ENCODE measurements at places on chromosomes 1 and 21. TPM values are rescaled to one million over a fixed set of nuclear protein-coding genes. Genes with fewer than 3 reads are reported as not detected.
A peak's percentile ranks its signal among the peaks of the same experiment; 100 is the strongest.

Gene EPB41
- total RNA-seq: 16.7 TPM

GRCh38 chr1:47830641-47831333, 166.4 kb downstream of the TRABD2B start:
- no peak for ATAC-seq

DNA sequence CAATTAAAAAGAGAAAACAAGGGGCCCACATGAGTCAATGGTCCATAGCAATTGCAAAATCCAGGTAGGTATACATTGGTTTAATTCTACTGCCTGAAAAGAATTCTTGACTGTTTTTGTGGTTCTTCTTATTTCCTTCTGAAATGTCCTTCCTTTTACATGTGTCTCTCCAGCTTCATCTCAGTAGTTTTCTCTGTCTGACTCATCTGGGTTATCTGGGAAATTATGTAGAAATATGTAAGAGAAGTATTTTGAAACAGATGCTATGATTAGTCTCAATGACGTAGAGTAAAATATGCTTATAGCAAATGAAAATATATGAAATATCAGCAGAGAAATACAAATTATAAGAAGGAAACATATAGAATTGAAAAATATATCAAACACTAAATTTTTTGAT, 953.2 kb downstream of the BRINP3 start:
- no peak for ATAC-seq

Gene CAMK1G
- 0.19 TPM for total RNA-seq

Gene ZFP69B
- total RNA-seq: 1.4 TPM

- ATAC-seq: no peak
Observed at GRCh38 chr21:19501115-19501514, 1097.5 kb upstream of the TMPRSS15 start.

- no peak for ATAC-seq
Observed at GRCh38 chr21:34537838-34538237, 25.8 kb upstream of the KCNE1 start.

Gene OR2T35
- not detected for total RNA-seq

GRCh38 chr21:25456672-25457071, 150.6 kb downstream of the MRPL39 start:
- no peak for ATAC-seq

DNA sequence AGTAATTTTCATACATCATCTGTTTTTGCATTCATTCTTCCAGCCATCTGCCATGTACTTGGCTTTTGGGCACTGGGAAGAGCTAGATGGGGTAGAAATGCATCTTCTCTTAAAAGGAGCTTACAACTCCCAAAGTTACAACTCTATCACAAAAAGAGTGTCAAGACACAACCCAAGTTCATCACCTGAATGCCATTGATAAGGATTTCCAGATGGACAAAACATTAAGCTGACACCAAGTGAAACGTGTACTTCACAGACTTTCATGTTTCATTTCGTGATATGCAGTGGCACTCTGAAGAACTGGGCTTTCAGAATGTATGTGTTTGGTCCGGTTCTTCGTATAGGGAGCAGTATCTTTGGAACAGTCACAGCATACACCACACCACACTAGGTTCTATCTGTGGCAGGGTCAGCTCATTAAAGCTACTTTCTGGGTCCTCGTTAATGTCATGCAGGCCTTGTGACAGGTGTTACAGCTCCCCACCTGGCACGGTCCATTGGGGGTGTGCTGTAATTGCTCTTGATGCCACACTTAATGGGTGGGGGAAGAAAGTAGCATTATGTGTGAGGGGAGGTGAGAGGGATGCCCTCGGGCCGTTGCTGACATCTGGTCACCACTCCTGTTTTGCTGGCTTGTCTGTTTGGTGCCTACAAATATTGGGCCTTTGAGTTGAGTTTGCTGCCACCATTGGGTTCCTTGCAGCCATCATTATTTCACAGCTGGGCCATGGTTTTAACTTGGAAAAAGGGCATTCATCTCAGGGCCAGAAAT, 164.9 kb downstream of the NFIA start:
- ATAC-seq: no peak

DNA sequence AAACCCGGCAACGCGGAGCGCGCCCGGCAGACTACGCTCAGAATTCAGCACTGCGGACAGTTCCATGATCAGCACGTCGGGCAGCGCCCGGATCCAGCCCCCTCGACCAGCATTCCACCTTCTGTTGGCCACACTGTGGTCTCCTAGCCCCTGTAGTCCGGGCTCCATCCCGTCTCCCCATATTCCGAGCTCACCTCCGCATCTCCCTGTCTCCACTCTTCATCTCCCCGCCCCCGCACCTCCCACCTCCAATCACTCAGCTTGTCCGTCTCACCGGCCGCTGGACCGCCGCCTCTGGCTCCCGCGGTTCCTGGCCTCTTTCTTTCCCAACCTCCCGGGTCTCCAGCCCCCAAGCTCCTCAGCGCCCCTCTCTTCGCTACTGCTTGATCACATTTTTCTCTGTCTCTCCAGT, 500 bp downstream of the EPHA10 start:
- ATAC-seq: no peak

DNA sequence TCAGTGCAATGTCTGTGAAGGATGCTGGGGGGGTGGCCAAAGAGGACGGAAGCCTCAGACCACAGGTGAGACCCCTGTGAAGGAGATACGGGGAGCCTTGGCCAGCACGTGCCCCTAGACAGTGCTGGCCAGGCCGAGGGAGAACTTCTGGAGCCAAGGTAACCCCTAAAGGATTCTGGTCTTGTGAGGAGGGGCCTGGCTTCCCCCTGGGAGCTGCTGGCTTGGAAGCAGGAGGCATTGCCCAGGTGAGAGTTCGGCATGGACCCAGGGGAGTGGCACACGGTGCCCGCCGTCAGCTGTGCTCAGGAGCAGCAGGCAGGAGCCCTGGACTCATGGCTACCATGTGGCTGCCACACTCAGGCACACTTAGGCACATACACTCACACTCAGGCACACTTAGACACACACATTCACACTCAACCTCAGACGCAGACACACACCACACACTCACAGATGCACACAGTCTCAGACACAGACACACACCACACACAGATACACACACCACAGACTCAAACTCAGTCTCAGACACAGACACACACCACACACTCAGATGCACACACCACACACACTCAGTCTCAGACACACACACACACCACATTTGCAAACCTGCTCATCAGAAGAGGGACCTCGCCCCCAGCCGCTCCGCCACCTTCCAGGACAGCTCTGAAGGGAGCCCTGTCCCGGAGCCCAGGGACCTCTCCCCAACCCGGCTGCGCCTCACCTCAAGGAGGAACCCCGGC, 1.1 kb upstream of the COL6A2 start:
- ATAC-seq: no peak

Gene C1orf87
- 0.54 TPM for total RNA-seq

GRCh38 chr1:1033731-1034438, 14.0 kb downstream of the AGRN start:
- ATAC-seq: no peak

Gene ATP1A2
- total RNA-seq: 157 TPM

- ATAC-seq: no peak
Observed at GRCh38 chr1:209473025-209473424, 110.5 kb upstream of the CAMK1G start.

DNA sequence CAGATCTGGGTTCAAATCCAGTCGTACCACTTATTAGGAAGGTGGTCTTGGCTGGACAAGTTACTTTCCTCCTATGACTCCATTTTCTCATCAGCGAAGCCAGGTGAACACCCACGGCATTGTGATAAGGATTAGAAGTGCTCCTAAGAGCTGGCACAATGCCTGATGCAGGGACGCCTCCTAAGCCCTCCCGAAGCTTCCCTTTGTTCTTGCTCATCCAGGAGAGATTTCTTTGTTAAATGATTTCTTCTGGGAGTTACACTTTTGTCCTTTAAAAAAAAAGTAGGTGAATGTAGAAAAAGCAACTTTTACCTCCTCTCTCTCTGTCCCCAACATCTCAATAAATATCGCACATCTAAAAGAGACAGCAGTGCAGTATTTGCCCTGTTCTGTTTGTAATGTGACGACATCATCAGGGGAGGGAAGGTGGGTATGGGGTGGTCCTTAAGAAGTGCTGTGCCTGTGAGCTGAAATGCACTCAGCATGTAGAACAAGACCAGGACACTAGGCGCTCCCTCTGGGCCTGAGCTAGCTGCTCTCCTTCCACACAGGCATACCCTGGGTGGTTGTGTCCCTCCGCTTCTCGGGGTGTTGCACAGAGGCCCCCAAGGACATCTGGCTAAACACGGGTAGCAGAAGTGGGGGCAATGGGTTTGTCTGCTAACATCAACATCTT, 43.9 kb downstream of the SUSD4 start:
- no peak for ATAC-seq

- ATAC-seq: no peak
Observed at GRCh38 chr1:61754545-61754944, 12.3 kb downstream of the PATJ start.

GRCh38 chr1:175537571-175537970, 205.8 kb downstream of the TNR start:
- ATAC-seq: no peak

DNA sequence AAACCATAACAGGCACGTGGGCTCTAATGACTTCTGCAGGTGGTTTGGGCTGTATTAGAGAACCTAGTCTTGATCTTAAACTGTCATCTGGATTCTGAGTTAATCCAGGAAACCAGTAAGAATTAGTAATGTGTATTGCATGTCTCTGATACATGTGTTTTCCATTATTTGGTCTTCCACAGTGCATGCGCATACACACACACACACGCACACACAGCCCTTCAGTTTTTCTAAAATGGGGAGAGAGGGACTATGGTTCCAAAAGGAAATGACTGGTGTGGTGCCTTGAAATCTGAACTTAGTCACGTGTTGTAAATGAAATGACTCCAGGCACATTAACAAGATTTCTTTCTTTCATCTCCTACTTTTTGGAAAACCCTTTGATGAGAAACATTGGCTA, 67.6 kb downstream of the OLFML2B start:
- ATAC-seq: no peak

Gene EDN2
- total RNA-seq: 0.50 TPM

DNA sequence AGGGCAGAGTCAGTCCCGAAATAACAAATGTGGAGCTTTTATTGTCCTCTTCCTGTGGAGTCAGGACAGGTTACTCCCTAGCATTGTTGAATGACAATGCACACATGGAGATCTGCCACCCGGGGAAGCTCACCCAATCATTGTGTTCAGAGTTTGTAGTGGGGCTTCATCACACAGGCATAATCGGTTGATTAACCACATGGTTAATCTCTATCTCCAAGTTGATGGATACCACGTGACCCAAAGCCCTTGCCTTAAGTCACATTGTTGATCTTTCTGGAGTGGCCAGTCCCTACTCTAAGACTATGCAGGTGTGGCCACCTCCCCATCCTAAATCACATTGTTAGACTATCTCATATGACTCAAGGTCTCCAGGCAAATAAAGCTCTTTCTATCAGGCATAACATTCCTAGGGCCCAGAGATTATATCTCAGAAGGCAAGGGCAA, 2.6 kb upstream of the C1orf141 start:
- ATAC-seq: no peak

- ATAC-seq: no peak
Observed at GRCh38 chr1:200740571-200741208, 2.0 kb downstream of the CAMSAP2 start.

- ATAC-seq: no peak
Observed at GRCh38 chr21:42427809-42428419, 24.2 kb downstream of the UBASH3A start.

DNA sequence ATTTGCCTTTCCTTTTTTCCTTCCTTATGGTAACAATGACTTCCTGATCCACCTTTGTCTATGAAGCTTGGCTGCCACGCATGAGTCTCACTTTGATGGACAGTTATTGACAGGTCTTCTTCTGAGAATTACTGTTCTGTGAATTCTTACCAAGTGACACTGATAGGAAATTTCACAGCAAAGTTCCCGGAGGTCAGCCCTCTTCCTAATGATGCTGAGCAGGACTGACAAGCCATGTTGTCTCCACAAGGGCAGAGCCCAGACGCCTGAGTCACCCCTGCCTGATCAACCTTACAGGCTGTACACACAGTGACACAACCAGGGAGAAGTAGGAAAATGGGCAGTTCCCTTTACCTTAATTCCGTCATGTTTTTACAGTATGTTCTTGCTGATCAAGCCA, 44.2 kb downstream of the ZC3H11B start:
- ATAC-seq: no peak

DNA sequence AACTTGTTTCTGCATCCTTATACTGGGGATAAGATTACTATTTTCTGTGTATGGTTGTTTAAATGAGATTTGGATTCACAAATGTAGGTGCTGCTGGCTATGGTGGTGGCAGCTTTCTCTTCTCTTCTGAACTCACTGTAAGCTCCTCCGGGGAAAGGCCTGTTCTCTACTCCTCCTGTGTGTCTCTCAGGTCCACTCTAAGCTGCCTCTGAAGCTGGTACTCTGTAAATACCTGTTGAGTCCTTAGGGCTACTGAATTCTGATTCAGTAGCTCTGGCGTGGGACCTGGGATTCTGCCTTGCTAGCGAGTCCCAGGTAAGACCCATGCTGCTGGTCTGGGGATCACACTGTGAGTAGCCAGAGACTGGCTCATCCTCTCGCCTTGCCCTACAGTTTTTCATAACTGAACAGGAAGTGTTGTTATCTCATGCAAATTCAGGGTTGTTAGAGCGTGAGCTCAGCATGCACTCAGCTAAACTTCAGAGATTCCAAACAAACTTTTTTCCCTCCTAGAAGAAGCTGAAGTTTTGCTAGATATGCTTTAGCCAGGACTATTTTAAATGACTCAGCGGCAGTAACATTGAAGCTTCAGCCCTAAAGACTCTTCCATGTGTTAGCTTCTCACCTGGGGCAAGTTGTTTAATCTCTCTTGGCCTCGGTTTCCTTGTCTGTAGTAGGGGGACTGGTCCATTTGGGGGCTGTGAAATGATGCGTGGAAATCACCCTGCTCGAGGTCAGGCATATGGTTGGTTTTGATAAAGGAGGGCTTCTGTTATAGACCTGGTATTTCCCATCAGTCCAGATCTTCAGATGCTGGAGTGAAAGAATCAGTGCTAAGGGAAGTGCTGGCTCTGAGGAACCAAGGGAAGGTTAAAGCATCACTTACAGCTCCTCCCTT, 271.5 kb upstream of the TMEM51 start:
- no peak for ATAC-seq

DNA sequence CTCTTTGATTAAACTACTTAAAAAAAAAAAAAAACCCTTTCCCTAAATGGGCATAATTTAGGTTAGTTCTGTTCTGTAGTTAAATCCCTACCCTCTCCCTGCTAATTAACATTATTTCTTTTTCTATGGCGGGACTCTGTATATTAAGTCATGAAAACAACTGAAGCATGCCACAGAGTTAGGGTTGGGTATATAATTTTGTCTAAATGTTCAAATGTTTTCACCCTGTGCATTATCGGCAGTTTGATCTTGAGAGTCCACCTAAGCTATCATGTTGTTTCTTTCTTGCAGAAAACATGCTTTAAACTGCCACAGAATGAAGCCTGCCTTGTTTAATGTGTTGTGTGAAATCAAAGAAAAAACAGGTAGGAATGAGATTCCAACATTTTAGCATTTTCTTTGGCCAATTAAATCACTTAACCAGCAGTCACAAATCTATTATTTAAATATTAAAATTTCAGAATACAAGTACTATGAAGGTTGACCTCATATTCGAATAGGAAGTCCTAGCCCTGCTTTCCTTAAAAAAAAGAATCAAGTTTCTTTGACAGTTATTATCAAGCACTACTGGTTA, 4.0 kb downstream of the PBX1 start:
- no peak for ATAC-seq

- no peak for ATAC-seq
Observed at GRCh38 chr1:110298991-110299390, 40.2 kb upstream of the RBM15 start.

GRCh38 chr1:12448746-12449177, 169.2 kb downstream of the DHRS3 start:
- ATAC-seq: peak; percentile 61

- ATAC-seq: no peak
Observed at GRCh38 chr1:18580691-18581419, 49.8 kb upstream of the PAX7 start.

Gene DNAJC6
- 2.6 TPM for total RNA-seq

- ATAC-seq: no peak
Observed at GRCh38 chr1:94729267-94729666, 90.9 kb upstream of the SLC44A3 start.

Data from gastroesophageal sphincter (tissue), 4 donors.